NCI-H1092 treated with DMSO at 0.1 percent for 48 hours (cell line): ENCODE measurements at places on chromosomes 13 and 19.

GRCh38 chr13:106415442-106415841 lies 120.0 kb downstream of the EFNB2 start:
- no peak for DNase-seq

GRCh38 chr19:35240327-35240726 lies 8.5 kb upstream of the LSR start:
- no peak for DNase-seq

DNA sequence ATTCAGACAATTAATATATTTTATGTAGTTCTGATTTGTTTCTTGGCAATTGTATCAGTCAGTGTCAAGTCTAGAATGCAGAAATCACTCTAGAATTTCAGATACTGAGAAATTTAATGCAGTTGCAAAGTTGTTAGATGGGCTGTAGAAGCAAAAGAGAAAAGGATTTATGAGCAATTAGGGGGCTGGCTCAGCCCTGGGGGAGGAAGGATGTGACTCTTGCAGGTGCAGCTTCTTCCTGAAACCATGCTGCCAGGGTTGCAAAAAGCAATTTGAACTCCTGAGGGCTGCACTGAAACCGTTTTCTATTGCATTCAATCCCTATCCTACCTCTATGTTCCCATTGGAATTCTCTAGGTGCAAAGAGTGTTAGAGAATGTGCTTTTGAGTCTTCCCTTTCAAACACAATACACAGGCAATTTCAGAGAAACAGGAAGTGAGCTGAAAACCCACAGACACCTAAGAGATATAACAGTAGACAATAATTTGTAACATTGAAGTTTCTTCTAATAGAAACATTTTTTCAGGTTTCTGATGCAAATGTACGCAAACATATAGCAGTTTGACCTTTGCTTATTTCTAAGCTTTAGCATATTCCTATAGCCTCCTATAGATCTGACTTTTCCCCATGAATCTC lies 814.7 kb upstream of the ATXN8OS start:
- DNase-seq = no peak

DNA sequence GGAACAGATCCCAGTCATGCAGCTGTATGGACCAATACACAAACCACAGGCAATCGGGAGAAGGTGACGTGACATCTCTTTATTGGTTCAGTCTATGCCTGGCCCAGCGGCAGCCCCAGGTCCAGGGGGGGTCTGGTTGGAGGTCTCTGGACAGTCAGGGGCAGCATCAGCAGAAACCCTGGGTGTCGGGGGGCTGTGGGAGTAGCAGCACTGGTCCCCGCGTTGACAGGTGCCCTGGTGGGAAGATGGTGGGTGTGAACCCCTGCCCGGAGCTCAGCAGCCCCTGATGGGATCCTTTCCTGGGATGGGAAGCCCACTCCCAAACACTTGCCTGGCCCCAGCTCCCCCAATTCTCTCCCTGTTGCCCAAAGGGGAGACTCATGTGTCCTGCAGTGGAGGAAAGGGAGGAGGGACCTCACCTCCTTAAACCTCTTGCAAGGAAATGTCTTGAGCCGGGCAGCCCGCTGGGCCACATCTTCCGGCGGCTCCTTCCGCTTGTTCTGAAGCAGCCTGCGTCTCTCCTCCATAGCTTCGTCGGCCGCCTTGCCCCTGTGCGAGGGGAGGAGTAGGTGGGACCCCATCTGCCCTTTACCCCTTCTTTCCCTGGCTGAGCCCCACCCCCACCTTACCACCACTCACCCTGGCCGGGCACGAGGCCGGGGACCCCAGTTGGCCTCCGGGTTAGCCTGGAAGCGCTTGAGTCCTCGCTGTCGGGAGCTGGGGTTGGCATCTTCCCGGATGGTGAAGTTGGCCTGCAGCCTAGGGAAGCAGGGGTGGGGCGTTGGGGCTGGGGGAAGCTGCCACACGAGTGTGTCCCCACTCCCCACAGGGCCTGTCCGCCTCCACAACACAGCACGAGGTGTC lies 2.4 kb upstream of the LYL1 start:
- no peak for DNase-seq

DNA sequence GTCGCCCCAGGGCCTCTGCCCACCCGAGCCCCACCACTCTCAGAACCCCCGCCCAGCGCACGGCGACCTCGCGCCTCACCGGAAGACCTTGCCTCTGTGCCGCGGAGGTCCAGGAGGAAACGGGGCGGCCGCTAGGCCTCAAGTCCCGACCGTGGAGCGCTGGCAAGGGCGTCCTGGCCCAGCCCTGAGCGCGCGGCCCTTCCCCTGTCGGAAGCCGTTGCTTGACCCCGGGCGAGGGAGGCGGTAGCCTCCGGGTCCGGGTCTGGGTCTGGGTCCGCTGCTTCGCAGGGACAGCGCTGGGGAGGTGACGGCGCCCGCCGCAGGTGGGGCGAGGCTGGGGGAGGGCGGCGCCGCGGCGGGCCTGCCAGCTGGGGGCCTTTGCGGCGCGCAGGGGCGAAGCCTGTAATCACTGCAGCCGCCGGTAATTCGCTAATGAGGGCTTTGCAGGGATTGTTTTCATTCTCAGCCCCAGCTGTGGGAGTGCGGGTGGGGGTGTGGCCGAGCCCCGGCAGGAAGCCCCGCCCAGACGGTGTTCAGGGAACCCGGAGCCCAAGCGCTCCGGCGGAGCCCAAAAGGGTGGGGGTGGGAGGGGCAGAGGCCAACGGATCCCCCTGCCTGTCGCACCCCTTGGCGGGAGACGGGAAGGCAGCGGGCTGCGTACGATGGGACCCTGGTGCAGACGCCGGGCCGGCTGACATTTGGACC lies 8.6 kb downstream of the C19orf25 start:
- no peak for DNase-seq

- DNase-seq = no peak
Measured at GRCh38 chr19:6743066-6743465, 3.6 kb downstream of the TRIP10 start.
